ENCODE measurements at places on chromosomes 6 and 20.

DNA sequence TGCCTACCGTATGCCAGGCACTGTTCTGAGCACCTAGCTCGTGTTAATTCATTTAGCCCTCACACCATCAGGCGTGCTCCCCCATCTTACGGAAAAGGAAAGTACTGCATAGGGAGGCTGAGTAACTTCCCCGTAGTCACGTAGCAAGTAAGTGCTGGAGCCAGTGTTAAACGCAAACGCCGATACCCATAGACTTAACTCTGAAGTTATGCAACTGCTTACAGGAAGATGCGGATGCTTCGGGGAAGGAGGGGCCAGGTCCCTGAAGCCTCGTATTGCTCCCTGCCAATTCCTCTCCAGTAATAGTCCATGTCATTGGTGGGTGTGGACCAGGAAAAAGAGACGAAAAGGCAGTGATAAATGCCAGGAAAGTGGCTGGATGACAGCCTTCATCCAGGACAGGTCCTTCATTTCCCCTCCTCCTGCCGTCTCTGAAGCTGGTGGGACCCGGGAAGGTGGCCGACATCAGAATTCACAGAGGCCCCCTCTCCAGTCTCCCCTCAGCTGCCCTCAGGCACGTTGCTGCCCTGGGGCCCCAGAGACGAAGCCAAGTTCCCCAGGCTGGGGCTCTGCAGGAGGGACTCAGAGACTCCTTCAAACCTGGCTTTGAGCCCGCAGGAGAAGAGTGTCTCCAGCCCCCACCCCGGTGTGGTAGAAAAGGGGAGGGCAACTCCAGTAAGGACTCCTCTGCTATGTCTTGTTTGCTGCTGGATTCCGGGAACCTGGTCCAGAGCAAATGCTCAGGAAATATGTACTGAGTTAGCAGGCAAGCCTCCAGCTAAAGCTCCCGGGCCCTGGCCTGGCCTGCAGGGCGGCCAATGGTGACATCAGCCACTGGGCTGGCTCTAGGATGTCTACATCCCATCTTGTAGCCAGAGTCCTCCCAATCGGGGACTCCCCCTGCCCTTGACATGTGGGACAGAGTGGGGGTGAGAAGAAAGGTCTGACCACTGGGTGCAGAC, 37.8 kb downstream of the RAB44 start:
- DNase-seq = no peak

- DNase-seq = no peak
These were observed 12.1 kb upstream of the UBE2J1 start for GRCh38 chr6:89364586-89364985.

DNA sequence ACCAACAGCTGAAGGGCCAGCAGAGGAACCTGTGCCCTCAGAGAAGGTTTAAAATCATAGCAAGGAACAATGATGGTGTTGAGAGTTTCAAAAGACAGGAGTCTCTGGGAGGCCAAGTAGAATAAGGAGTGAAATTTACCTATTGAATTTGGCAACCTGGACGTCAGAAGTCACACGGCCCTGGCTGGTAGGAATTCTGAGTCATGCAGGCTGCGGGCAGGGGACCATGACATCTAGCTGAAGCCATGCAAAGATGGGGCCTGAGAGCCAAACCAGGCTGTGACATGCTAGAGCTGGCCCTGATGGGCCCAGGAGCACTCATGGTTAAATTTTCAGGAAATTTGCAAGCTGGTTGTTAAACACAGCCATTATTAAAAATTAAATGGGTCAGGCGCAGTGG, 64.0 kb upstream of the SNX9 start:
- no peak for DNase-seq

DNA sequence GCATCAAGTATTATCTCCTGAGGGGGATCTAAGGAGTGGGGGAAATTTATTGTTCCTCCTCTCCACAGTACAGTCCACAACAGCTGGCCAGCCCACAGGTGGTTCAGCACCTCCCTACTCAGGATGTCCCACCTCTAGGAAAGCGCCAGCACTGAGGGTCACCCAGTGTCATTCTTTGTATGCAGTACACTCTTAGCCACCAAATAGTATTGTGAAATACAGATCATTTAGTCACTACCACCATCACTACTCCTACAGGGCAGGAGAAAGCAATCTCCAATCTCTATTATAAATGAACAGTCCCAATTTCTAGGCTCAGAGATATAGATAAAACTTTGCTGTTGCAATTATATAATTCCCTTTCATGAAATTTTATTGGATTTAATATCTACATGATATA, 6.3 kb upstream of the ZNF76 start:
- DNase-seq = no peak

DNA sequence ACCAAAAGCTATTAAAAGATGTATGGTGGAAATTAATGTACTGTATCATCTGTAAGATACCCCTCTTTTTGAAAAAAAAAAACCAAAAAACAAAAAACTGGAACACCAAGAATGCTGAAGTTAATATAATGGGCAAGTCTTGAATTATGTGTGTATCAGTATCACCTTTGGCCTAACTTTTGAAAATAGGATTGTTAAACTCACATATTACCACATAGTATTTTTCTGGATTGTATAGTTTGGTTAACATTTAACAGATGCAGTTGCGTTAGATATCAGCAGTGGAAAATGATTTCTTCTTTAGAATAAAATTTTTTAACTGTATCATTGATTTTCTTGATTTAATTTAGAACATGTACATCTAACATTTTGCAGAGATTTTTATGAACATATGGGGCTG, 118.5 kb downstream of the LRRC1 start:
- no peak for DNase-seq

GRCh38 chr6:98946879-98947410, 801 bp downstream of the FBXL4 start:
- peak; percentile 47 for DNase-seq

DNA sequence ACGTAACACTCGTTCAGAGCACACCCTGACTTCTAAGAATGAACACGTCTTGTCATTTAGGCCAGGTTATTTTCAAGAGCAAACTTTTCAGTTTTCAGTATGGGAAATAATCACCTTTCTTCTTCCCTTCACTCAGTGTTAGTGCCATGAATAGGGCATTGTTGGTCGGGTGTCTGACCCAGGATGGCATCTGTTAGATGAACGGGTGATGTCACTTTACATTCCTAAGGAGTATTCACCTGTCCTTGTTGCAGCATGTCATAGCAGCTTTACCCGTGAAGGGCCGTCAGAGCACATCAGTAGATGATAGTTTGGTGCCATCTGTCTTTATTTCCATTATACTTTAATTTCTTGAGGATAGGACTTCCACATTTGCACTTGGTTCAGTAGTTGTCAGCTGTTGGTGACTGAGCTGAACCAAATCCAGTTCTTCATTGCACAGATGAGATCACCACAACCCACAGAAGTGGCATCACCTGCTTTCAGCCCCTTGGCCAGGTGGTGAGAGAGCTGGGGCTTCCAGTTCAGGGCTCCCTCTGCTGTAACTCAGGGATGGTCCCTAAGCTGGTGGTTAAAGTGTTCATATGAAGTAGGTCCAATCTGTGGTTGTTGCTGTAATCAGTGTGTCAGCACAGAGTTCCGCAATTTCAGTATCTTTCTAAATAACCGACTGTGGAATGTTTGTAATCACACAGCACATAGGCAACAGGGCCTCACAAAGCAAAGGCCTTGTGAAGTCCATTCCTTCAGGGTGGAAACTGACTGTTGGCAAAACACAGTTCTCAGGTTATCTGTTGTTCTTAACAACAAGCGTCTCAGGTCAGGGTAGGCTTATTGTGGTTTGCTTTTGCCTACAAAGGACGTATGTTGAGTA, 68.2 kb downstream of the FAM120B start:
- DNase-seq = no peak

- no peak for DNase-seq
These were observed 58.7 kb downstream of the ZFAND3 start for GRCh38 chr6:37878150-37878710.

GRCh38 chr20:61437280-61438206, 185.5 kb downstream of the CDH4 start:
- DNase-seq = no peak

- DNase-seq = peak; percentile 8
These were observed at the start of gene SAMD5 for GRCh38 chr6:147508042-147508865. TSS of gene SAMD5 (plus strand) at chr6:147508690. CDS start at chr6:147508929, 239 bp downstream.

DNA sequence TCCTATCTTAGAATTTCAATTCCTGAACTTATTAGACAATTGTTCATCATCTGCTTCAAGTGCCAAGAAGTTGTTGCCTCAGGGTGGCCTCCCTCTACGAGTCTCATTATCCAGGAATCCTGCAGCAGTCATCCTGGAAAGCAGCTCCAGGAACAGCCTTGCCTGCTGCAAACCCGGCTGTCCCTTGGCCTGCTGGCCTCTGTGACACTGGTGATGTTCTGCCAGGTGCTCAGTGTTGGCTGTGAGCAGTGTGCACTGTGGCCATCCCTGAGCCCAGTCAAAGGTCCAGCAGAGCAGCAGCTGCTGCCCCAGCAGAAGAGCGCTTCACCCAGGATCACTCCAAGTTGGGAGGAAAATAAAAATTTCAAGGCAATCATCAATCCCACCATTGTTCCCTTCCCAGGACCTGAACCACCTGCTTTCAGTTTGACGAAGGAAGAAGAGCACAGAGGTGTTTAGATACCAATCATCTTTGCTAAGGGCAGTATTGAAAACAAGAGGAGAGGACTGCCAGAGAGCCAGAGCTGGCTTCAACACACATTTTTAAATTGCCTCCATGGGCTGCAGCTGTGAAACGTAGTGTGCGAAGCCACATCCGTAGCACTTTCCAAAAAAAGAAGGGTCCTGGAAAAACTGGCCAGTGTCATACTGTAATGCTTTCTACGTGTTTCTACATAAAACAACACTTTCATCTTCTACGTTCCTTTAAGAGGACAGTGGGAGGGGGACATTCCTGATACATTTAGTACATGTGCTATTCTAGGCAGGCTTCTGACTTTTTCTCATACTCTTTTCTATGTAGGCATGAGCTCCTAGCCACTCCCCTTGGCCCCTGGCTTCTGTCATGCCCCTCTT, 7.2 kb upstream of the FAM50B start:
- DNase-seq = no peak

GRCh38 chr6:157552081-157552747, 171.2 kb downstream of the ZDHHC14 start:
- no peak for DNase-seq

DNA sequence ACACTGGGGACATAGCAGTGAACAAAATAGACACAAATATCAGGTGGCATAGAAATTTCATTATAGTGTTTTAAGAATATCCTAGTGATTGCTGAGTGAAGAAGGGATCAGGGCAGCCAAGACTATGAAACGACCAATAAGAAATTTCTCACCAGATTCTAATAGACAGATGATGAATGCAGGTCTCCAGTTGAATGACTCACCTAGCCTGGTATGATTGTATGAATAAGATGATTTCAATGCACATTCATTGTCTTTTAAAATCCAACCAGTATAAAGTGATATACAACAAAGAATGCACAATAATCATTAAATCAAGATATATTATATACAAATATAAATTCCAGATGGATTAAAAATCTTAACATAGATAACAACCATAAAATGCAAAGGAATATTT, 124.5 kb upstream of the TENT5A start:
- no peak for DNase-seq
